ENCODE measurements at places on chromosomes 1 and 21. TPM values are rescaled to one million over a fixed set of nuclear protein-coding genes. Genes with fewer than 3 reads are reported as not detected.
A peak's percentile ranks its signal among the peaks of the same experiment; 100 is the strongest.

GRCh38 chr1:216723274-216723780 lies at the start of gene ESRRG:
TSS of gene ESRRG (minus strand) at chr1:216723429. CDS start at chr1:216723299, 130 bp downstream.
- peak; percentile 52 for DNase-seq

DNA sequence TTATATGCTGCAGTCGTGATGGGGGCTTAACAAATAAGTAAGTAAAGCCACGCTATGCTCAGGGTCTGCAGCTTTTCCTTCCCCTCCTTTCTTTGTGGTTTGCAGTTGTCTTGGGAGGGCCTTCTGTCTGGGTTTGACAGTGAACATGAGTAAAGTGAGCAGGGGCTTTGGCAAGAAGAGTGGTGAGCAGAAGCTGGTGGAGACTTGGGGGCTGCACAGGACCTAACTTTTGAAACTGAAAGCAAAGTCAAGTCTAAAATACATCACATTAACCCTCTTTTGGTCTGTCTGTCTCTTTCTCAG lies 368.6 kb upstream of the VAMP3 start:
- DNase-seq: no peak

DNA sequence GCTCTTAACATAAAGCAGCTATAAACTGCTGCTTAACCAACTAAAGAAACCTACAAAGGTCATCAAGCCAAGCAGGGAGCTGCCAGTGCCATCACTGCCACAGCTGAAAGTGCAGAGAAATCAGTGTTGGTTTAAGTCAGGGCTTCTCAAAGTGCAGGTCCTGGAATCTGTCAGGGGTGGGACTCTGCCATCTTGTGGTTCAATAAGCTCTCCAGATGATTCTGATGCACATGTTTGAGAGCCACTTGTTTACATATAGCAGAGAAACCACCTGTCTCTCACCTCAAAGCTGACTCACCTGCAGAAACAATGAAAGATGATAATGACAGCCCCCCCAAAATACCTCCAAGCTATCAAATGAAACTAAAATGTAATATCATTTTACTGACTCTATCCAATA lies 49.3 kb downstream of the SH3GLB1 start:
- DNase-seq: no peak

DNA sequence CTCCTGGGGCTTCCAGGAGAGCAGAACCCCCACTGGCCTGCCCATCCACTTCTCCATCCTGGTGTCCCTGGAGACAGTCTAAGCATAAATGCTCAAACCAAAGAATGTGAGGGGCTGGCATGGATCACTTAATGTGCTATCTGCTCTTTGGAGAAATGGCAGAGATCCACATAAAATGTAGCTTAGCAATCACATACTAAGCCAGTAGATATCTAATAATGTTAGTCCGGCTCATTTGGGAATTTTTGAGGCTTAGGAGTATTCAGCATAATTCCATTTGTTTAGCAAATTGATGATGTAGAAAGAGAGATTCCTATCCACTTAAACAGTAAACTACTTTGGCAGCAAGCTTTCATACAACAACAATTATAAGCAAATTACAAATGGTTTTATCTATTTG lies 90.7 kb downstream of the TENT5C start:
- DNase-seq: peak; percentile 94

DNA sequence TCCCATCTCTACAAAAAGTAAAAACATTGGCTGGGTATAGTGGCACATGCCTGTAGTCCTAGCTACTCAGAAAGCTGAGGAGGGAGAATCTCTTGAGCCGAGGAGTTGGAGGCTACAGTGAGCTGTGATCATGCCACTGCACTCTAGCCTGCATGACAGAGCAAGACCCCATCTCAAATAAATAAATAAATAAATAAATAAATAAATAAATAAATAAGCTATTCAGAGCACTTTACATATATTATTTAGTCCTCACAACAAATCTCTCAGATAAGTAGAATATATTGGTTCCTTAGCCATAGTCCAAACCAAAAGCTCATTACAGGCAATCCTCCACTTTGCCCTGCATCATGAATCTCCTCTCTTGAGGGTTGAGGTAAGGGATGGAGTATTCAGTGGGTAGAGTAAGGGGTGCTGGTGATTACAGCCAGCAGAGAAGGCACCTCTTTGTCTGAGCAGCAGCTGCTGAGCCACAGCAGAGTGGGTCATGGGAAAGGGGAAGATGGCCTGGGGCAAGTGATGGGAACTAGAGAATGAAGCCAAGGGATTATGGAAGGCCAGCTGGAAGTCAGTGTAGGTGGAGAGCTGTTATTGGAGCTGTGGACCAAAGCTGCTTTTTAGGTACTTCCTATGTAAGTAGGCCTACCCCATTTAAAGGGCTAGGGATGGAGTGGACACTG lies 115.5 kb upstream of the ZNF644 start:
- no peak for DNase-seq

AMY1C gene
- not detected for total RNA-seq

OLIG2 gene
- total RNA-seq: not detected

GRCh38 chr1:62688687-62689085 lies 500 bp upstream of the DOCK7 start:
- DNase-seq: no peak

DNA sequence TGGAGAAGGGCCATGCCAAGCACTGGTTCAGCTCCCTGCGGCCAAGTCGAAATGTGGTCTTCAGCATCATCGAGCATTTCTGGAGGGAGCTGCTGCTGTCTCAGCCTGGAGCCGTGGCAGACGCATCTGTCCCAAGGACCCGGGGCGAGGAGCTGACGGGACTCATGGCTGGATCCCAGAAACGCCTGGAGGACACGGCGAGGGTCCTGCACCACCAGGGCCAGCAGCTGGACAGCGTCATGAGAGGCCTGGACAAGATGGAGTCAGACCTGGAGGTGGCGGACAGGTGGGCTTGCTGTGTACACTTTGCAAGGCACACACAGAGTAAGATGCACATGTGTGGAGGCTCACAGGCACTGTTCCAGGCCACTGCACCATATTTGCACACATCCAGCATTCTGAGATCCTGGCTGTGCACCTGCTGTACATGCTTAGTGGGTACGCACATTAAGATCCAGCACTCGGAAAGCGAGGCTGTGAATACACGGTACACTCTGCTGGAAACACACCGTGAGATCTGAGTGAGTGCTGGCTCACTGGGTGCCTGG lies 12.8 kb downstream of the SNAP47 start:
- DNase-seq: no peak

GRCh38 chr1:7227654-7228053 lies 442.4 kb downstream of the CAMTA1 start:
- no peak for DNase-seq

GRCh38 chr1:234107416-234108021 lies 203.0 kb downstream of the SLC35F3 start:
- no peak for DNase-seq

CFAP107 gene
- total RNA-seq: not detected

- no peak for DNase-seq
Observed at GRCh38 chr1:159938211-159938852, 7.1 kb downstream of the IGSF9 start.

All from umbilical cord (tissue), 2 donors.